ENCODE measurements at places on chromosomes 3 and 15. TPM values are rescaled to one million over a fixed set of nuclear protein-coding genes. Genes with fewer than 3 reads are reported as not detected.

C15orf62 gene
- not detected for total RNA-seq

GP5 gene
- not detected for total RNA-seq

EFCC1 gene
- total RNA-seq = 3.0 TPM

OR5K2 gene
- not detected for total RNA-seq

RASGRF1 gene
- not detected for total RNA-seq

PPARG gene
- total RNA-seq = 24.0 TPM

MASP1 gene
- 51.9 TPM for total RNA-seq

TGM4 gene
- total RNA-seq = not detected

CCNB2 gene
- total RNA-seq = 0.42 TPM

LCTL gene
- total RNA-seq = not detected

PTX3 gene
- 0.30 TPM for total RNA-seq

POC1A gene
- 1.5 TPM for total RNA-seq

PLAAT1 gene
- 4.9 TPM for total RNA-seq

UBL7 gene
- 55.1 TPM for total RNA-seq

DUOX2 gene
- 0.05 TPM for total RNA-seq

GASK1A gene
- 0.59 TPM for total RNA-seq

DPPA4 gene
- total RNA-seq = not detected

PIGZ gene
- total RNA-seq = 2.8 TPM

CCDC80 gene
- total RNA-seq = 80.0 TPM

ARPIN gene
- 11.3 TPM for total RNA-seq

NOX5 gene
- total RNA-seq = not detected

COL6A5 gene
- not detected for total RNA-seq

CACNA1D gene
- 1.0 TPM for total RNA-seq

DNAH12 gene
- 0.02 TPM for total RNA-seq

LARP6 gene
- 54.8 TPM for total RNA-seq

EPM2AIP1 gene
- total RNA-seq = 19.1 TPM

RETNLB gene
- not detected for total RNA-seq

RTP4 gene
- total RNA-seq = 1.0 TPM

LSAMP gene
- total RNA-seq = 19.9 TPM

NTRK3 gene
- total RNA-seq = 4.0 TPM

TMEM212 gene
- not detected for total RNA-seq

CLCN2 gene
- total RNA-seq = 3.6 TPM

CPLX3 gene
- total RNA-seq = 4.1 TPM

OXTR gene
- 0.20 TPM for total RNA-seq

POU1F1 gene
- not detected for total RNA-seq

RAB6B gene
- total RNA-seq = 51.6 TPM

ALPK3 gene
- 118 TPM for total RNA-seq

AGBL1 gene
- not detected for total RNA-seq

KCNMB3 gene
- 1.1 TPM for total RNA-seq

CFAP44 gene
- 1.9 TPM for total RNA-seq

CHRM5 gene
- not detected for total RNA-seq

LRRC15 gene
- 0.42 TPM for total RNA-seq

ITIH1 gene
- not detected for total RNA-seq

GOLGA8G gene
- total RNA-seq = not detected

WDR93 gene
- not detected for total RNA-seq

RPL4 gene
- total RNA-seq = 1,305 TPM

MYO5C gene
- total RNA-seq = 2.1 TPM

GOLGA8N gene
- 9.6 TPM for total RNA-seq

MCTP2 gene
- total RNA-seq = 2.1 TPM

AAGAB gene
- total RNA-seq = 15.7 TPM

CLDN1 gene
- 1.4 TPM for total RNA-seq

ZPLD1 gene
- total RNA-seq = not detected

CRYGS gene
- total RNA-seq = 0.55 TPM

Measured in left ventricle myocardium superior (tissue), 1 donor.